Kidney (tissue), 22 donors: ENCODE measurements at places on chromosomes 5 and 9.

GRCh38 chr5:9125852-9126251, 420.0 kb downstream of the SEMA5A start:
- no peak for DNase-seq

DNA sequence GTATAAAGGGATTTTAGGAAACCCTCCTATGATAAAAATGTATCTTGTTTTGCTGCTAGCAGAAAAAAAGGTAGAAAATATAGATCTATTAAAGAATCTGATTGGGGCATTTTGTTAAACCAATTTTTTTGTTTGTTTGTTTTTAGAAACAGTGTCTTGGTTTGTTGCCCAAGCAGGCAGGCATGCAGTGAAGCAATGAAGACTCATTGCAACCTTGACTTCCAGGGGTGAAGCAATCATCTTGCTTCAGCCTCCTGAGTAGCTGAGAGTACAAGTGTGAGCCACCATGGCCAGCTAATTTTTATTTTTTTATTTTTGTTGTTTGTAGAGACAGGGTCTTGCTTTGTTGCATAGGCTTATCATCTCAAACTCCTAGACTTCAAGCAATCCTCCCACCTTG, 755.8 kb upstream of the EDIL3 start:
- DNase-seq, result no peak

GRCh38 chr9:116342061-116342460, 188.5 kb downstream of the PAPPA start:
- no peak for DNase-seq

- DNase-seq, result no peak
Measured at GRCh38 chr5:14486486-14486885, 95.1 kb upstream of the OTULINL start.

DNA sequence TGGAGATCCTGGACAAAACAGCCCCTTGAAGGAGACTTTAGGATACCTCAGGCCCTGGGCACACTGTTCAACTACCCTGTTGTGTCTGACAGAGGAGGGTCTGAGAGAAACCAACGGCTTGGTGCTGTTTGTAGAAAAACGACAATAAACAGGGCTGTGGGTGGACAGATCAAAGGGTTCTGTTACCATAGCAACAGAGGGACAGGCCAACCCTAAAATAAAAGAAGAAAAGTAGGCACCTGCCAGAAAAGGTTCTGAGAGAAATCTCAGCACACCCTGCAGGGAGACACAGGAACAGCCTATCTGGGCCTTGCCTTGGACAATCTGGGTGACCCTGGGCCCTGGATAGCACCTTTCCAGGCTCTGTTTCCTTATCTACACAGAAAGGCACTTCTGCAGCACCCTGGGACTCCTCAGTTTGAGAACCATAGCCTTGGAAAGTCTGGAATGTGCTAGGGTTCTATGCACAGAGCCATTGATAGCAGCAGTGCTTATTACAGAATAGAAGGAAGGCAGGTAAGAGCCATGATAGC, 104.8 kb upstream of the TBC1D2 start:
- DNase-seq, result no peak

GRCh38 chr5:14767735-14768507, 103.4 kb downstream of the OTULIN start:
- DNase-seq, result no peak

DNA sequence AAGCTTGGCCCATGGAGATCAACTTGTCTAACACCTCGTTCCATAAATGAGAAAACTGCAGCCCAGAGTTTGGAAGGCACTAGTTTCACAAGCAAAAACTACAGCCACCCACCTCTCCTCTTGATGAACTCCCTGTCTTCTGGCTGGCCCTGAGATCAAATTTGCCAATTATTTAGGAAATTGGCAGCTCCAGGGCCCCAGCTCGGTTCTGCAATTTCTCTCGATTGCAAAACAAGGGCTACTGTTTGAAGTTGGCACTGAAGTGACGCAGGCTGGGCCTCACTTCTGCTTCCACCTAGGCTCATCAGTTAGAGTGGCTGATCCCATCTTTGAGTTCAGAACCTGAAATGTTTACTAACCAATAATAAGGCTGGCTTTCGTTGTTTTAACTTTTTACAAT, 3.7 kb upstream of the GPX3 start:
- no peak for DNase-seq

DNA sequence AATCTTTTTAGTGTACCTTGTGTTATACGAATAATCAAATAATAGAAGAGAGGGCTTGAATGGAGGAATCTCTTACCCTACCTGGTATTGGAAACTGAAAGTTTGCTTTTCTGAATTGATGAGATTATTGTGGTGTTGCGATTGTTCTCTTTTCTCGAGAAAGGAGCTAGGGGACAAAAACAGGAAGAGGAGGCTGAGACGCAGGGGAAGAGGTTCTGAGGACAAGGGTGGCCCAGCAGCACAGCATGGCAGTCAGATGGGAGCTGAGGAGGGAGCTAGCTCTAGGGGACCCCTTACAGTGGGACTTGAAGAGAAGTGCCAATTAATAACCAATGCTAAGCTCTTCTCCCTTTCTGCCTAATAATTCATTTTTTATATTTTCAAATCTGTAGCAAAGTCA, 183.3 kb upstream of the DMAC1 start:
- no peak for DNase-seq

DNA sequence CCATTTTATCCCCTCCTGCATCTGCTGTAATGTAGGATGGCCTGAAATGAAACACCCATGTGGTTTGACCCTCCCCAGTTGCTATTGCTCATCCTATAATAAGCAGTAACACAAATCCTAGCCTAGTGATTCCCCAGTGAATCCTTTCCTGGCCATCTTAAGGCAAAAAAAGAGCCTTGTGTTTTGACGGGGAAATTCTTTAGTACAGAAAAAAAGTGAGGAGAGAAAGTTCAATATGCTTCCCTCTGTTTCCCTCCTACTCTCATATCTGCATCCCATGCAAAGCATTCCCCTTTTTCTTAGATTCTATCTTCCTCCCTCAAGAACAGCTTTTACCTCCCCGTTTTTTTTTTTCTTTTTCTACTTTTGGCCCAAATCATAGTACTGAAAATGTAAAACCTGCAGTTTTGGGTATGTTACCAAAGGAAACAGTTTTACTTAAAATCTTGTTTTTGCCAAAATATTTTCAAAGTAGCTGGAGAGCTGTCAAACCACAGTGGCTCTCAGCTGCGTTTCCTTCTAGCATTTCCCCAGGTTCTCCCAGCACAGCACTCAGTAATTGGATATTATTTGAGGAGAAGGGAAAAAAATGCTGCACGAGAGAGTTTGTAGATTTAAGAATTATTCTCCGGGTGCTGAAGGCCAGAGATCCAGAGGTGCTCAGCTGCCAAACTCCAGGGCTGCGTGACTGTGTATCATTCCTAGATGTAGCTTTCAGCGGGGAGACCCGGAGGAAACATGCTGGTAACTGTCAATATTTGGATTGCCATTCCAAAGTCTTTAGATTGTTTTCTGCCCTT, 321.4 kb downstream of the NPR3 start:
- DNase-seq, result peak; percentile 13

GRCh38 chr5:26921439-26921838, 116.9 kb downstream of the CDH9 start:
- no peak for DNase-seq

- DNase-seq, result no peak
Measured at GRCh38 chr9:87564791-87565241, 67.1 kb downstream of the DAPK1 start.

- DNase-seq, result peak; percentile 89
Measured at GRCh38 chr9:133759146-133759900, 21.2 kb upstream of the SARDH start.

- no peak for DNase-seq
Measured at GRCh38 chr5:172746725-172747124, 24.3 kb downstream of the DUSP1 start.

DNA sequence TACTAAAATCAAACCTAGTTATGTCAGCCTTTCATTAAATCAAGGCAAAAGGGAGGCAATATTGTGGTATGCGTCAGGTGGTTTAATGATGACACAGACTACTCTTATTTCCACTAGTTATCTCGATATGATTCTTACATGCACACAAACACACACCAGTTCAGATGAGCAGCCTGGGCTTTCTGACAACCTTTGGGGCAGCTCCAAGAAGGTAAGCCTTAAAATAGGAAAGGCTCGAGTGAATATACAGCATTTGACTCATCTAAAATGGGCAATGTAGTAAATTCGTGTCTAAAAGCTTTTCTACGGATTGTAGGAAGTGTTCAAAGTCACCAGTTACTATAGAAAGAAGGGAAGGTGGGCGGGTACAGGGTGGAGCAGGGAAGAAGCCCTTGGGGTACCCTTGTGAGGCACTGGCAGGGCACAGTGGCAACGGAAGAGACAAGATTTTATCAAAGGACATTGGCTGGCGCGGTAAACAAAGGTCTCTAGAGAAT, 1.9 kb downstream of the ANKH start:
- DNase-seq, result no peak

DNA sequence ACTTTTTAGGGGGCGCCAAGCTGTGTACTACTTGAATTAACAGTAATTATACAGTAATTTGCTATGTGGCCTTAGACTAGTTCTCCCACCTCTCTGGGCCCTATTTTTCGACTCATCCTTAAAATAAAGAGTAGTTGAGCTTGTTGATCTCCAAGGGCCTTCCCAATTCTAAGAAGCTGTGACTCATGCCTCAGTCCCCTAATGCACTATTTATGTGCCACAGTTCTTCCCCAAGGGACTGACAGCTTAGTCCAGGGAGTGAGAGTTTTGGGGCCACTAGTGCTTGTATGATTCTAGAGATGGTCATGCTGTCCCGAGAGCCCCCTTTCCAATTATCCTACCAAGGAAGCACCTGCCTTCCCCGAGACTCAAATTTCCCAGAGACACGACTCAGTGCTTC, 149.7 kb downstream of the PAPPA start:
- no peak for DNase-seq

- no peak for DNase-seq
Measured at GRCh38 chr5:44714871-44715561, 93.7 kb upstream of the MRPS30 start.

- peak; percentile 88 for DNase-seq
Measured at GRCh38 chr5:38660194-38660668, 103.8 kb upstream of the LIFR start.

DNA sequence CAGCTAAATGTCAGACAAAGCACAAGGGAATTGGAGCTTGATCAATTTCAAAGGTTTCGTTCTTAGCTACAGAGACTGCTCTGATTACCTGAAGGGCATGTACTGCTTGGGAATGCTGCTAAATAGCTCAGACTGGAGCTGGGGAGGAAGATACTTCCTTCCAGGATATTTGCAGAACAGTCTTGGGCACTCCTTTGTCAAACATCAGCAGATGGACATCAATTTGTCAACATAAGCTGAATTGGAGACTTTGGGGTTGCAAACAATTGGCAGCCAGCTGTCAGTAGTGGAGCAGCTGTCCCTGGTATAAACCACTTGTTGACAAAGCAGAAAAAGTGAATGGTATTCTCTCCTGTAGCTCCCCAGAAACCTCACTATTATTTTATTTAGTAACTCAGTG, 182.0 kb downstream of the CCDC192 start:
- no peak for DNase-seq

- no peak for DNase-seq
Measured at GRCh38 chr5:93273176-93273575, 307.8 kb downstream of the NR2F1-AS1 start.

GRCh38 chr5:32909207-32909606, 198.1 kb downstream of the NPR3 start:
- DNase-seq, result peak; percentile 48

GRCh38 chr9:128921881-128922763, 1.3 kb downstream of the PHYHD1 start:
- DNase-seq, result peak; percentile 88

GRCh38 chr5:136056771-136057335, 28.1 kb downstream of the TGFBI start:
- DNase-seq, result no peak

DNA sequence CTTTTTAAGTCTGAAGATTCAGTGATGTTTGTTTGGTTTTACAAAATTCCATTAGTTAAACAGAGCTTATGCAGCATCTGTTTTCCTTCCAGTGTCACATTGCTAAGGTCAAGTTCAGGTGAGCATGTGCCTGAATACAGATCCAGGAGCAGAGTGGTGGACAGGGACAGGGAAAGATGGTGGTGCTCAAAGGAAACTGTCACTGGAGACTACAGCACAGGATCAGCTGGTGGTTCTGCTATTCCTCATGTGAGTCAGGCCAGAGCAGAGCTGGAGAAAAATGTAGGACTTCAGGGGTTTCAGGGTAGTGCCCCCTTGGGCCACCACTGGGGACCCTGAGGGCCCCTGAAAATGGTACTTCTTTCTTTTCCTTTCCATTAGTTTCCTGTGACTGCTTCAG, 283.5 kb upstream of the DAP start:
- DNase-seq, result no peak

- DNase-seq, result no peak
Measured at GRCh38 chr9:115275753-115276152, 157.8 kb upstream of the TNC start.

- DNase-seq, result no peak
Measured at GRCh38 chr9:24504521-24504920, 41.2 kb downstream of the IZUMO3 start.

DNA sequence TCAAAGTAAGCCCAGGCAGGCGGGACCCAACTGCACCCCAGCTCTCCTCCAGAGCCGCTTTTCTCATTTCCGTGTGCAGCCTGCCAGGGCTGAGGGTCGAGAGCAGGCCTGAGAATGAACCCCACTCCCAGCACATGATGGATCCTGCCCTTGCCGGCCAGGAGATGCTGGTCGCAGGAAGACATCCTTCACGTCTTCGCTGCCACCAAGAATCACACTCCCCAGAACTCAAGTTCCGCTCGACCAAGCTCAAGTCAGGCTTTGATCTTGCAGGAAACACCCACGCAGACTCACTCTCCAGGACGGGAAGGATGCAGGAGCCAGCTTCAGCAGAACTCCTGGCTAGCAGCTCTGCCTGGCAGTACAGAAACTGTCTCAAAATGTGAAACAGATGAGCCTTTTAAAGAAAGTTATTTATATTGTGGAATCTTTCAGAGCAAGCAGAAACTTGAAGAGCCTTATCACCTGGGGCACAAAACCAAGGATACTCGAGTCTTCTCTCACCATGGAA, 102.4 kb downstream of the ROR2 start:
- no peak for DNase-seq

GRCh38 chr5:98770209-98770910, 3.1 kb upstream of the RGMB start:
- DNase-seq, result peak; percentile 81

GRCh38 chr9:135741276-135742219, 39.6 kb downstream of the KCNT1 start:
- no peak for DNase-seq

DNA sequence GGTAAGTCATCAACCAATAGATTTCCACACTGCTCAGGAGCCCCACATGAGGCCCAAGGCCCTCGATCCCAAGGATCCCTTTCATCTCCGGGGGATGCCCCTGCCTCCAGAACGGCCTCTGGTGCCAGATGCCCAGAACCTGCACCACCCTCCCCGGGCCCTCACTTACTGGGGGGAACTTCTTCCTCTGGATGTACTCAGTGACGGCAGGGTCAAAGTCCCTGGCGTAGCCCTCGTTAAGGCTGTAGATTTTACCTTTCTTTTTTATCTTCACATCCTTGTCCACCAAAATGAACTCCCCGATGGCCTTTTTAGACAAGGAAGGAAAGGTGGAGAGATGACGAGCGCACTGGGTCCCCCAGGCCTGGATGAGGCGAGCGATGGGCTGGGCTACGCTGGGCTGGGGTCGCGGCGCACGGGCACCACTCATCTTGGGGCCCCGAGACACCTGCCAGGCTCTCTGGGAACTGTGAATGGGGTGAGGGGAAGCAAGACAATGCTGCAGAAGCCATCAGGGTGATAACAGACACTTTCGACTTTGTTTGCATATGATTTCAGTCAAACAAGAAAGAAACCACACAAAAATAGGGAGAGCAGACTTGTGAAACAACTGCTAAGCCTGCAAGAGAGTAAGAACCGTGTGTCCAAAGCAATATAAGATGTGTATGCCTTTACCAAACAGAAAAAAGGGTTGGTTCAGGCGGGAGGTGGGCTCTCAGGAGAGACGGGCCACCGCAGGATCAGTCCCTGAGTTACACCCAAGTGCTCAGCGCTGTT, 13.2 kb upstream of the FBP2 start:
- no peak for DNase-seq
